ENCODE measurements at places on chromosomes 5 and 9.
A peak's percentile ranks its signal among the peaks of the same experiment; 100 is the strongest.

GRCh38 chr5:150059623-150060022 lies 26.7 kb downstream of the CSF1R start:
- no peak for DNase-seq

- DNase-seq, result no peak
Observed at GRCh38 chr9:22463205-22463604, 16.6 kb downstream of the DMRTA1 start.

GRCh38 chr5:123530728-123531127 lies 18.8 kb downstream of the CSNK1G3 start:
- DNase-seq, result no peak

GRCh38 chr9:69420611-69421270 lies 95.7 kb downstream of the ENTREP1 start:
- no peak for DNase-seq

DNA sequence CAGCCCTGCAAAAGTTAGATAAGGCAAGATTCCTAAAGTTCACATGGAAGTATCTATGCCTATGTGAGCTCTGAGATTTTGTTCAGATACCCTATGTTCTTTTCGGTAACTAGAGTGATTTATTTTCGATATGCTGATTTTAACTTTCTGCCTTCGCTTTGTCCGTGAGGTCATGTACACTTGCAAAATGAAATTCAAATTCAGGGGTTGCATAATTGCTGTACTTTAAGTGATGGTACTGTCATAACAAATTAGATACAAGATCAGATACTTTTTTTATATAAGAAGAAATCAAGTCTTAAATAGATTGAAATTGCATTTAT lies 350 bp upstream of the ECPAS start:
- no peak for DNase-seq

GRCh38 chr9:68536876-68537615 lies 3.6 kb downstream of the TMEM252 start:
- no peak for DNase-seq

DNA sequence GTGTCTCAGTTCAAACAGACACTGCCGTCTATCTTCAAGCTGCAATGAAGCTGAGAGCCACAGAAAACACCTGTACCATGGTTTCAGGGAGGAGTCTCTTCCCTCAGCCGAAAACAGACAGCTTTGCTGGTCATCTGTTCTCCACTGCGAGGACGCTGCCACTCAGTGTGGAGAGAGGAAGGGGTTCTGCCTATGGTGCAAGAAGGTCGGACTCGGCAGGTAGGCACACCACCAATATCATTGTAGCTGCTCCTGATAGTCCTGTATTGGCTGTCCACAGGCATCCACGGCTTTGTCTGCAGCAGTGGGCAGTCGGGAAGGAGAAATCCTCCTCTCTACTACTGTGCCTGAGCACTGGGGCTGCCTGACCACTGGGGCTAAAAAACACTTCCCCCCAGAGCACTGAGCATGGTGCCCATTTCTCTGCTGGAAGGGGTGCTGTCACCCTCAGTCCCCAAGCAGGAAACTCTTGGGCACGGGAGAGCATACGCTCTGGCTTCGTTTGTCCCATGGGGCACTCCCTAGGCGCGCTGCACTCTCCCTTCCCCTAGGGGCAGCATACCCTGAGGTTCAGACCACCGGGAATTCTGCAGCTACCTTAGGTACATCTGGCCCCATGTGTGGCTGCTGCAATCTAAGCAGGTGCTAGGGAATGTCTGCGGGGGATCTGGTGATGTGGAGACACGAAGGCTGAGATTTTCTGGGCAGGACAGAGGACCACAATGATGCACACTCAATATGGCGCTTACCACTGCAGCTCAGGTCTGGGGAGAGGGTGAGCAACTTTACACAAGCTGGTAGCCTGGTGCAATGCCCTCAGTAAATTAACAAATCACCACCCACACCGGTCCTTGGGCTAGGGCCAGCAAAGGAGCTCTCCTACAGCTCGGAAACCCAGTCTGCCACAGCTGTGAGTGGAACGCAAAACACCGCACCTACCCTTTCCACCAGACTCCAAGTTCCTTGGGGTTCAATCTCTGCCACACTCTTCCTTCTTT lies 880.9 kb upstream of the SEMA6A start:
- DNase-seq, result no peak

DNA sequence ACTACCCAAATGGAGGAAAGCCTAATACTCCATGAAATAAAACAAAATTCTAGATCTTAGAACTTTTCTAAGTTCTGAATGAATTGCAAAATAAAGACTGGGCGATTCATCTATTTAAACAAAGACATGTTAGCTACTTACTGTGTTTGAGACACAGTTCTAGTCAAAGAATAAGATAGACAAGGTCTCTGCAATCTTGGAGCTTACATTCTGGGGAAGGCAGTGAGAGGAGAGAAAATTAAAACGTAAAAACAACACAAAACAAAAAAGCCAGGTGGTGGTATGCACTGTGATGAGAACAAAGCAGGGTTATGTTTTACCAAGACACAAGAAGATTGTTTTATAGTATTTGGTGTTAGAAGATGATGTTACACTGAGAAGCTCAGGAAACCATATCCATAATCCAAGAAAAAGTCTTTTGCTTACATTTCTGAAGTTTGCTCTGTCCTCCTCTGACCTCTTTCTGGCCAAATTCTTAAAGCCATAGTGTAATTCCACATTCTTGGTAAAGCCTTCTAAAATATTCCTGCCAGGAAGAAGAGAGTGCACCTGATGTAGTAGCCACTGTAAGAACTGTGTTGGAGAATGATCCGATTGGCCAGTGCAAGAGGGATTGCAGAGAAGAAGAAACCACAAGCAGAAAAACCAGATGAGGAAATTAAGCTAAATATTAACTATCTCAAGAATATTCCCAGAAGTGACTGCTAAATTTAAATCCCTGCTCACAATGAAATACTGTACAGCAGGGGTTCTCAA lies 218.4 kb downstream of the PCSK1 start:
- DNase-seq, result no peak

GRCh38 chr5:169934990-169935389 lies 45.3 kb downstream of the INSYN2B start:
- no peak for DNase-seq

DNA sequence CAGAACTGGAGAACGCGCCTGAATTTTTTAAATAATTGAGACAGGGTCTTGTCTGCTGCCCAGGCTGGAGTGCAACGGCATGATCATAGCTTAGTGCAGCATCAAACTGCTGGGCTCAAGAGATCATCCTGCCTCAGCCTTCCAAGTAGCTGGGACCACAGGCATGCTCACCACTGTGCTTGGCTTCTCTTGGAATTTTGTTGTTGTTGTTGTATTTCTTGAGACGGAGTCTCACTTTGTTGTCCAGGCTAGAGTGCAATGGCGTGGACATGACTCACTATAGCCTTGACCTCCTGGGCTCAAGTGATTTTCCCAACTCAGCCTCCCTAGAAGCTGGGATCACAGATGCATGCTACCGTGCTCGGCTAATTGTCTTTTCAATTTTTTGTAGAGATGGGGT lies 58.4 kb upstream of the DAB2IP start:
- DNase-seq, result no peak

GRCh38 chr5:150144246-150144801 lies 11.3 kb downstream of the PDGFRB start:
- DNase-seq, result no peak

DNA sequence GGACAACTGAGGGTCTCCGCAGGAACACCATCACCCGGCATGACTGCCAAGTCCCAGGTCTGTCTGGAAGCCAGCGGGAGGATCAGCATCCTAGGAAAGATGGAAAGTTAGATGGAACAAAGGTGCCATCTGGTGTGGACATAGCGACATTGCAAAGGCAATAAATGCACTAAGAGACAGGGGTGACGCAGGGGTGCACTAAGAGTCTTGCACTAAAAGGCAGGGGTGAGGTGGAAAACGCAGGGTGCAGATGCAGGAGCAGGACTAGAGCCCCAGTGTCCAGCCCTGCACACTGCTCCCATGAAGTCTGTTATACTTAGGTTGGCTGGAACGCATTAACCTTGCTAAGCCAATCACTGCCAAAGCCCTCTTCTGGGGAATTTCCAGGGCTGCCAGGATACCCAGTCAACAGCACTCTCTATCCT lies 15.5 kb downstream of the ATOX1 start:
- DNase-seq, result no peak

DNA sequence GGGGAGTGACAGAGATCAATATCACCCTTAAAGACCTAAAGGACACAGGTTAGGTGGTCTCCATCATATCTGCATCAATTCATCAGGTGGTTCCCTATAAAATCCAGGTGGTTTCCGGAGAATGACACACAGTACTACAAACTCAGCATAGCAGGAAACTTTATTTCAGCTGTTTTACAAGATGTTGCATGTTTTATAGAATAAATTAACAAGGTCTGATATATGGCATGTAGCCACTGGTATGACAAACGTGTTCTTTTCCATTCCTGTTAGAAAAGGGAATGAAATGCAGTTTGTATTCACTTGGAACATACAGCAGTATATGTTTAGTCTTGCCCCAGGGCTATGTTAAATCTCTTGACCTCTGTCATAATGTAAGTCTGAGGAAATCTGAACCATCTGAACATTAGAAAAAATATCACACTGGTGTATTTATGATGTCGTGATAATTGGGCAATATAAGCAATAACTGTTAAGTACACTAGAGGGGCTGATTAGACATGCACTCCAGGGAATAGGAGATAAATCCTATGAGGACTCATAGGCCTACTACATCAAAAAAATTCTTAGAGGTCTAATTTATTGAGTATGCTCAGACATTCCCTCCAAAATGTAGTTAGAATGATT lies 42.2 kb upstream of the TNFSF8 start:
- no peak for DNase-seq

DNA sequence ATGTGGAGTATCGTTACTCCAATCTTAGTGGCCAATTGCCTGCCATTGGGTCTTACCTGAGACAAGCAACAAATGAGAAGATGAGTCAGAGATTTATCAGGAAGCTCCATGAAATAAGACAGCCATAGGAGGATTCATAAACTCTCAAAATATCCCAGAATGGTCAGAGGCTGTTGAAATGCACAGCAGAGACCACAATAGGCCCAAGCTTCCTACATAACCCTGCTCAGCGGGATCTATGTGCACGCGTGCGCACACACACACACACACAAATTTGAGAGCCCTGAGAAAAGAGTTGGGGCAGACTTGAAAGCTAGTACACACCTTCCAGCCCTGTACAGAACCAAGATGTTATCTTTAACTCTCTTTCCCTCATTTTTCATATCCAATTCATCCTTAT lies 9.8 kb downstream of the UIMC1 start:
- no peak for DNase-seq

- DNase-seq, result no peak
Observed at GRCh38 chr5:34488984-34489383, 167.1 kb upstream of the RAI14 start.

GRCh38 chr9:131395157-131396098 lies 1.5 kb downstream of the PRRC2B start:
- DNase-seq, result peak; percentile 71

- no peak for DNase-seq
Observed at GRCh38 chr9:104826911-104827310, 63.0 kb downstream of the NIPSNAP3B start.

- DNase-seq, result no peak
Observed at GRCh38 chr9:104416470-104416869, 87.6 kb upstream of the OR13F1 start.

- no peak for DNase-seq
Observed at GRCh38 chr9:126417043-126417442, 90.4 kb downstream of the MVB12B start.

DNA sequence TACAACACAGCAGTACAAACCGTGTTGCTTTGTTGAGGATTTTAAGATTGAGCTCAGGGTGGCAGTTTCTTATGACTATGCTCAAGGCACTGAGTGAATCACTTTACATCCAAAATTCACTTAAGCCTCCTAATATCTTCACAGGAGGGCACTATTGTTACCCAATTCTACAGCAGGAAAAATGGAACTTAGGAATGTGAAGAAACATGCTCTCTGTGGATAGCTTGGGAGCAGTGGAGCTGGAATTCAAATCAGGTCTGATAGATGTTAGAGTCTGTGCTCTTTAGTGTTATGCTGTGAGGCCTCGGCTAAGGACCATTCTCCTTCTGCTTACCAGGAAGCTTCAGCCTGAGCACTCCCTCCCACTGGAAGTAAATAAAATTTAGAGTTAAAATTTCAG lies 18.7 kb upstream of the HMHB1 start:
- no peak for DNase-seq

DNA sequence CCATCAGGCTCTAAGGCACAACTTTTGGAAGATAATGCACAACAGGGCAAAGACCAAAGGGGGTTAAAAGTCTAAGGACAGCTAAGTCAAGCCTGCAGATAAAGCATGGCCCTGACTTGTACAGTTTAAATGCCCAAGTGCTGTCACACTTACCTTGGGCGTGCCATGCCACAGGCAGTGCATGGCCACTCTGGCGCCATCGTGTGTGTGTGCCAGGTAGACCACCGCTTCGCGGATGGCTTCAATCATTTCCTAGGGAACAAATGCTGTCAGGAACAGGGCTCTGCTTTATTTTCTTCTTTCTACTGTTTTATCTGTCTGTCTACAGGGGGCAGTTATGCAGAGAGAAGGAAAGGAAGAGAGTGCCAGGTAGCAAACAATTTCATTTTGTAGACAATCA lies 19.3 kb downstream of the PUM3 start:
- DNase-seq, result no peak

- DNase-seq, result no peak
Observed at GRCh38 chr9:114016101-114016500, 62.0 kb downstream of the AMBP start.

DNA sequence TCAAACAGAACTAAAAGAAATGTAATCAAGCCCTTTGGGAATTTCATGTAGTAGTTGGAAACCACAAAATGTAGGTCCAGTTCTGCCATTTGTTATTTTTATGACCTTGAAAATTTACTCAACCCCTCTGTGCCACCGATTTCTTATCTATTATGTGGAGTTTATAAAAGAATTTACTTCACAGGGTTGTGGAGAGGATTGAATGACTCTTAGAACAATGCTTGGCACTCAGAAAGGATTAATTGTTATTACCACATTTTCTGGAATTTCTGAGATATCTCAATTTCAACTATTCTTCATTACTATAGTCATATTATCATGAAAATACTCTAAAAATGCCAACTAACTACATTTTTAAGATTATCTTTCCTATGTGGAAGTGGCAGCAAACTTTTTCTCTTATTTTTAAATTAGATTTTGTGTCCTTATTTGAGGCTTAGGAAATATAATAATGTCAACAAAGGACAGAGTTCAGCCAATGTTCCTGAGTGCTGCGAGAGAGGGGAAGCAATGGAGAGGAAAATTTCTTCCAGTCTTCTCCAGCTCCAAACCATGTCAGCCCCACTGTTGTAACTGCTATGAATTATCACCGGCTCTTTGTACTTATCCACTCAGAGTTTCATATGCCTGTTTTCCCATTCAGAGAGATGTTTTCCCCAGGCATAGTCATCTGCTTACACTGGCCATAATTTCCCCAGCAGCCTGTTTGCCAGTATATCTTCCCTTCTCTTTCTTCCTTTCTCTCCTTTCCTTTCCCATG lies 525.6 kb downstream of the SPATA31D1 start:
- no peak for DNase-seq

DNA sequence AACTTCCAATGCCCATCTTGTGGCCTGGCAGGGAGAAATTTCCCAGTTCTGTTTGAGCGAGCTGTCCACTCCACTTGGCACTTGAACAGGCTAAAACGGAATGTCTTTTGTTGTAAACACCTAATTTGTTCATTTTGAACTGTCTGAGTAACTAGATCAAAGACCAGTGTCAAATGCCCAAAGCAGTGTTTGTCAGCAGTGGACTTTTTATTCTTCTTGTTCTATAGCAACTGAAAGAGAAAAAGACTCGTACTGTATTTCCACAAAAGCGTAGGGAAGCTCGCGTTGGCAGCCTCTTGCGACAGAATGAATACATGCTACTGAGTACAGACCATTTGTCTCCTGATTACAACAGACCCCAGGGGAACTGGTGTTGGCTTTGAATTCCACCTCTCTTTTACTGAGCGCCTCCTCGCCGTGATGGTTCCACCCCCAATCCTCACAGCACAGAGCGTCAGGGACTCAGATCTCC lies 601.8 kb upstream of the ZNF608 start:
- no peak for DNase-seq

Data from GM10248 (cell line).